ENCODE measurements at places on chromosomes 16 and 17. TPM values are rescaled to one million over a fixed set of nuclear protein-coding genes. Genes with fewer than 3 reads are reported as not detected.

DNA sequence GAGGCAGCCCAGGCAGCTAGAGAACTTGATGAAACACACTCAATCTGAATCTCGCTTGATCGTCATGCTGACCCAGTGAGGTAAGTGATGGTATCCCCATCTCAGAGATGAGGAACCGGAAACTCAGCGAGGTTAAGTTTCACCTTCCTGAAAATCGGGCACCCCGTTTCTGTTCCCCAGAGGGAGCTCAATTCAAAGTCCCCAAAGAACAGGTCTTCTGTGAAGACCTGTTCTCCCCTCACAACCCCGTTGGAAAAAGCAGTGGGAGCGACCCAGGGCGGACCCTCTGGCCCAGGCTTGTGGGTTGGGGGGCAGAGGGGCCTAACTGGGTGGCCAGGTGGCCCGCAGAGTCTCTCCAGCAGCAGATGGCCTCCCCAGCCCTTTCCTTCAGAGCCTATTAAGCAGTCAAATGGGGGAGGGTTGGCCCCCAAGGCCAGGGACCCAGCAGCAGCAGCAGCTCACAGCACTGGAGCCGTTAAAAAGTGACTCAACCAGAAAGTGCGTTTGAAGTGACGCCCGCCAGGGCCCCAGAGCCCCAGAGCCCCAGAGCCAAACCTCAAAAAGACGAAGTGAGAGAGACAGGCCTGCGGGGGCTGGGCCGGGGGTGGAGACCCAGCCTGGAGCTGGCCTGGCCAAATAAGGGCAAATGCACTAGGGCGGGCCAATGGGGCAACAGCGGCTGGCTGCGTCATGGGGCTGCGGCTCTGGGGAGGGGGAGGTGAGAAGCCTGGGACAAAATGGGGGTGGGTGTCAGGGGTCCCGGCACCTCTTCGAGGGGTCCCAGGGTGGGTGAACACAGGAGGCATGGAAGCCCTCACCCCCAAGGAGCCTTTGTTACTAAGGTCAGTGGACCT, 9.2 kb upstream of the TSPOAP1 start:
- peak; percentile 94 for DNase-seq

DNA sequence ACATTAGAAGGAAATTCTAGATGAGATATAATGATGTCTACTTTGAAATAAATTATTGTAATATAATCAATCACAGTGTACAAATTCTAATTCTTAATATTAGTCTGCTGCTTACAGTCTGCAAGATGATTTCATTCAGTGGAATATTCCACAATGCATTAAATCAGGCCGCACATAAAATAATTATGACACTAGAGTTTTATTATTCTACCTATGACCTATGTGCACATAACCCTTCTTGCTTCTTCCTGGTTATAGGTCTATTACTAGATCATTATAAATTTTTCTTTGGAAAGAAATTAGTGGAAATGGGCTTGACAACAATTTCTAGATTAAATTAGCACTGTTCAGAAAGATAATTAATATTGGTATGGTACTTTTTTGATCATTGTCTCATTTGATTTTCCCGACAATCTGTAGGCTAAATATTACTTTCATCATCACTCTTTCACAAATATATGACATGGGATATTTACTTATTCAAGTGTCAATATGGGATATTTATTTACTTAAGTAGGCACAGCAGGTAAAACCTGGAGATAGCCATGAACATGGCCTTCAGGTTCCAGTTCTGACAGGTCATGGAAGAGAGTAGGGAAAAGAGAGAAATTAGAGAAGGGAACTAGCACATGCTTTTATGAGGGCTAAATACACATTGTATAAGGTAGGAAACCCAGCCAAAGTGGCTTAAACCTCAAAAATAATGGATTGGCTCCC, 476.4 kb downstream of the TOX3 start:
- DNase-seq: no peak

Gene MLKL
- 136 TPM for polyA plus RNA-seq

Gene ATP2A1
- polyA plus RNA-seq: not detected

Data from CD14-positive monocyte (primary cell).